ENCODE measurements at places on chromosomes 11 and 22. TPM values are rescaled to one million over a fixed set of nuclear protein-coding genes. Genes with fewer than 3 reads are reported as not detected.

- no peak for DNase-seq
Measured at GRCh38 chr11:99316776-99317520, 296.2 kb downstream of the CNTN5 start.

GRCh38 chr11:20661445-20661844 lies 7.9 kb upstream of the NELL1 start:
- no peak for DNase-seq

Gene ACCSL
- total RNA-seq = not detected

DNA sequence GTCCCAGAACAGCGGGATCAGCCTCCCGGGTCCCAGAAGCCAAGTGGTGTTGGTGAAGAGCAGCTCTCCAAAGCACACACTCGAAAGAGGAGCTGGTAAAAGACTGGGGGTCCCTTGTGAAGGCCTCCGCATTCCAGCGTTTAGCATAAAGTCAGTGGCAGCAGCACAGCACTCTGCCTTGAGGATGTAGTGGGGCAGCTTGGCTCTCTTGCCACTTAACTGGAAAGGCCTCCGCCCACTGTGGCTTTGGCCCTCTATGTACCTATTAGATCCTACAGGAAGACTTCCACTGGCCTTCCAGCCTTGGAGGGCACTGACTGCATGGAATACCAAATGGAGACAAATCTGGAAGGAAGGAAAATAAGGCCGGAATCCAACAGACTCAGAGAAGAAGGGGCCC lies 1455.3 kb downstream of the BRD1 start:
- DNase-seq = no peak

- no peak for DNase-seq
Measured at GRCh38 chr22:28958611-28959010, 75.2 kb downstream of the ZNRF3 start.

Gene XKR3
- not detected for total RNA-seq

- no peak for DNase-seq
Measured at GRCh38 chr11:83272627-83273026, 13.5 kb downstream of the CCDC90B start.

DNA sequence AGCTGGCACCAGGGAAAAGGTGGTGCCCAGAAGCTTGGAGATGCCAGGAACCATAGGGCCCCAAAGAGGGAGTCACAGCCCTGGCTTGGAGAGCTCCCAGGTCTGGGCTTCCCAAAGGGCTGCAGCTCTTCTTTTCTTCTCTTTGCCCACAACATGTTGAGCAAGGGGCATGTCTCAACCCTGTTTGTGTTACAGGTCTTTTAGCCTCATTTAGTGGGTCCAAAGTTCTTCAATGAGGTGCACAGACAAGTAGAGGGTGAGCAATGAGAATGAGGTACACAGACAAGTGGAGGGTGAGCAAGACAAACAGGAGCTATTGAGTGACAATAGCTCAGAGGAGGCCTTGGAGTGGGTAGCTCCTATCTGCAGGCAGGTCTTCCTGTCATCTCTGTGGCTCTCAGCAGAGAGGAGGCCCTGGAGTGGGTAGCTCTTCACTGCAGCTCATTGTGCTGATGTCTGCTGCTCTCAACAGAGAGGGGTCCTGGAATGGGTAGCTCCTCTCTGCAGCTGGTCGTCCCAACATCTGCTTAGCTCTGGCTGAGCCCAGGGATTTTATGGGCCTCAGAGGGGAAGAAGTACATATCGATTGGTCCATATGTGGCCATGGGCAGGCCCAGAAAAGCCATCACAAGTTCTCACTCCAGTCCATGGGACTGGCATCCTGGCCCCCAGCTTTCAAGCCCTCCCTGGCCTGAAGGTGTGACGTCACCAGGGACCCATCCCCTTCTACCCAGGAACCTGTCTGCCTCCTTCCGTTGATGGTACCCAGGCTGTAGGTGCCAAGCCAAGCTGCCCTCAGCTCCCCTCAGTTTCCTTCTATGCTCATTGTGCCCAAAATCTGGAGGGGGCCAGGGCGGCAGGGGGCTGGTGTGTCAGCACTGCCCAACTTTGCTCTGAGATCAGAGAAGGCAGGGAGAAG lies 34.9 kb downstream of the WBP2NL start:
- no peak for DNase-seq

DNA sequence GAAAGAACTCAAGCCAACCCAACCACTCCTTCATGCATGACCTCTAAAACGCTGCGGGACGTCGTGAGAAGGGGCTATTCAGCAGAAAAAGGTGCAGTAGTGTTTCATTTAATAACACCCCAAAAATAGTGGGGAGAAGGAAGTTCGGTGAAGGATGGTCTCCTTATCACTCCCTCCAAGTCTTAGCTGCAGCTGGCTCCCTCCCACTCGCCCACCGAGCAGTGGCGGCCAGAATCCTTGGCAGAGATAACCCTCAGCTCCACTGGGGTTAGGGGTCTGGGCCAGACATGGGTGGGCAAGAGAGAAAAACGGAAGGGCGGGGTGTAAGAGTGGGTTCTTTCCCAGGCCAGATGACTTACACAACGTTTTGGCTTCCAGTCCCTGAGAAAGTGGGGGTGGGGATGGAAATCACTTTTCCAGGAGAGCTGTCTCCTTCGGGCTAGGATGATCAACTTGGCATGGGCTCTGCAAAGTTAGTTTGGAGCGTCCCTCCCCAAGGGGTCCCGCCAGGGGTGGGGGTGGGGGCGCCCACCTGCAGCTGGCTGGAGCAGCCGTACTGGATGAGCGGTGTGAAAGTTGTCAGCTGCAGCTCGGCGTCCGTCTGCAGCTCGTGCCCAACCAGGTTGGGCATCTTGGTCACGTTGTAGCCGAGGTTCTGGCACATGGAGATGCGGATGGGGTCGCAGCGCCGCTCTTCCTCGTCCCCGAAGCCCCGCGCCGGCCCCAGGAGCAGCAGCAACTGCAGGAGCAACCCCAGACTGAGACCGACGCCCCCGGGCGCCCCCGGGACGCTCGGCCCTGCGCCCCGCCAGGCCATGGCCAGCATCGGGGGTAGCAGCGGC lies 705 bp downstream of the FZD4 start:
- peak; percentile 32 for DNase-seq

GRCh38 chr11:86720546-86720945 lies 48.1 kb upstream of the ME3 start:
- no peak for DNase-seq

GRCh38 chr11:12287374-12288211 lies 89.8 kb upstream of the PARVA start:
- peak; percentile 43 for DNase-seq

Gene SRRD
- 12.8 TPM for total RNA-seq

DNA sequence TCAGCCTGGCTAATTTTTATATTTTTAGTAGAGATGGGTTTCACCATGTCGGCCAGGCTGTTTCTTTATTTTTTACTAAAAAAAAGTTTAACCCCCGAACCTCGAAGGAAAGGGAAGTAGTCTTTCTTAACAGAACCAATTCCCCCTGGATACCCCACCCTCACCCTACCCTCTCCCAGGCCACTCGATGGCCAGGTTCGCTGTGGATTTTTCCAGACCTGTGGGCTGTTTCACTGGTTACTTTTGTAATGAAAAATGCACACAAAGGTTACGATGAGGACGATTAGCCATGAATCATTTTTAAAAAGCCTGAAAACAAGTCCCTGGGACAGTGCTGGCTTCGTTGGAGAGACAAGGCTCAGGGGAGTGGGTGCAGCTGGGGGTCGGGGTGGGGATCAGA lies 2.5 kb downstream of the TSPO start:
- no peak for DNase-seq

- no peak for DNase-seq
Measured at GRCh38 chr11:92775003-92775676, 194.3 kb upstream of the MTNR1B start.

DNA sequence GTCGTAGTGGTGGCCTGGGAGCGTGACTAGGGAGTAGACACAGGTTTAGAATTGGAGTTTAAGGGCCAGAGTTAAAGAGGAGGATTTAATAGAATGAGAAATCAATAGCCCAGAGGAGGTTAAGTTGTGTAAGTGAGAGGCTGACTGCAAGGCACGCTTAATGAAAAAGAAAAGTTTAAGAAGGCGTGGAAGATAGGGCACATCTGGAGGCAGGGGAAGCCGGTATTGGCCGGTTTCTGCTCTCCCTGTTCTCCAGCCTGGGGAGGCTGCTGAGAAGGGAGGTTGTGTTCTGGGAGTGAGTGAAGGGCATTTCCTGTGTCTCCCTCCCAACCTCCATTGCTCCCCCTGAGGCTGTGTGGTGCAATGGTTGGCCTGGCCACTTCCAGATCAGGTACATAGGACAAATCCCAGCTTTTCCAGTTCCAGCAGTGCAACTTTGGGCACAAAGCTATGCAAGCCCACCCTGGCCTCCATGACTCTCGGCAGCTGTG lies 6.3 kb downstream of the GRIK4 start:
- DNase-seq = no peak

GRCh38 chr11:69311767-69312385 lies 17.9 kb downstream of the MYEOV start:
- DNase-seq = peak; percentile 36

GRCh38 chr22:31173386-31174145 lies 13.6 kb downstream of the RNF185 start:
- no peak for DNase-seq

DNA sequence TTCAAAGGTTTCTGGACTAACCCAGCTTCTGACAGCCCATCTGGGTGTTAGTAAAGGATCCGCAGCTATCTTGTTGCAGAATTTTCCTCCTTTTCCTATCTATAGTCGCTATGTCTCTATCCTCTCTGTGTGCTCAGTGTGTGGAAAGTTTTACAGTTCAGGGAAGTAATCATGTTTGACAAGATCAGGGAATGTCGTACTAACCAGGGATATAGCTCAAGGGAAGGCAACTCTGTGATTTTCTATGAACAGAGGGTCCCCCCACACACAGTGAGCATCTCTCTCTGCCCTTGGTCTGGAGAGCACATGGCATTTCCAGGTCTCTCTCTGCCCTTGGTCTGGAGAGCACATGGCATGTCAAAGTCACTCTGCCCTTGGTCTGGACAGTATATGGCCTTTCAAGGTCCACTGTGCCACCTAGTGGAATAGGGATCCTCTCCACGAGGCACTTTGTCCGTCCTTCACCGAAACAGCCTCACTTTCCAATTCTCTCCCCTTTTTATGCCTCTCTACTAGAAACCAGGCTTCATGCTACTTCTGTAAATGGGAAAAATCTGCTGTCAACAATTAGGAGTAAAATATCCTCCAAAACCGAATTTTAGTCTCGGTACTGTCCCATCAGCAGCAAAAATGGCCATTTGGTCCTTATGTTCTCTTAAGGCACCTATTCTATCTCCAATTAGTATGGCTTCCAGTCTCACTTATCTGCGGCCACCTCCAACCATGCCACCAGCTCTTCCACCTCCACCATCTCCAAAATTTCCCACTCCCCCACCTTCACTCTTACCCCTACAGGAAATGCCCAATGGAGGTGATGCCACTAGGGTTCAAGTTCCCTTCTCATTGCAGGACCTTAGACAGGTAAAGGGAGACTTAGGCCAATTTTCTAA lies 88.7 kb downstream of the IGLL5 start:
- no peak for DNase-seq

Gene HORMAD2
- not detected for total RNA-seq

Gene MACROD1
- 47.0 TPM for total RNA-seq

DNA sequence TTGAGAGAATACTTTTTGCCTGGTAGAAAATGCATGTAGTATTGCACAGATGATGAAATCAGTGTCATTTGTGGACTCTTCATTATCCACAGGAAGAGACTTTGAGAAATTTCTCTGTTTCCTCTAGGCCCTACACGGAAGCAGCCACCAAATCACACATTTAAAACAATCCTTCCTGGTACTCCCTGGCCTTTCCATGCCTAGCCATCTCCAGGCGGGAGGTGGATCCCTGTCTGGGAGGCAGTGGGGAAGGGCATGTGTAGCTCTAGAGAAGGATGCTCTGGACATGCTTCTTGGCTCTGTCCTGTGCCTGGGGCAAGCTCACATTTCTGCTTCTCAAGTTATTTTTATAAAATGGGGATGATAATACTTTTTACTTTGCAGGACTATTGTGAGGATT lies 114.1 kb downstream of the ADAMTS15 start:
- DNase-seq = peak; percentile 51

Gene DSCAML1
- 8.6 TPM for total RNA-seq

Gene IMMP1L
- total RNA-seq = 16.9 TPM

DNA sequence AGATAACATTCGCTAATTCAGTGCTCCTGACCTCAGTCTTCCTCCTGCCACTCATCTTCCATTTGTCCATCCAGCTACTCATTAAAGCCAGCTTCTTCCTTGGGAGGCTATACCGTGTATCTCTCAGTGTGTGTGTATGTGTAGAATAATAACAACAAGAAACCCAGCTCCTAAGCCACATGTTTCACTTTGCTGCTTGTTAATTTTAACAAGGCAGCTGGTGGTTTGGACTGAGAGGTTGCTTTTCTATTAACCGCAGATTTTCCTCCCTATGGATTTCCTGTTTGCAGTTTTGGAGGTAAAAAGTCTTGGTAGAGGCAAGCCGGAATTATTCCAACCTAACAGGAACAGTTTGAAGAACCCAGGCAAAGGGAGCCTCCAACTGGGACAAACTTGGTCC lies 165.0 kb downstream of the ADAMTS15 start:
- no peak for DNase-seq

Gene OR56A1
- total RNA-seq = not detected

DNA sequence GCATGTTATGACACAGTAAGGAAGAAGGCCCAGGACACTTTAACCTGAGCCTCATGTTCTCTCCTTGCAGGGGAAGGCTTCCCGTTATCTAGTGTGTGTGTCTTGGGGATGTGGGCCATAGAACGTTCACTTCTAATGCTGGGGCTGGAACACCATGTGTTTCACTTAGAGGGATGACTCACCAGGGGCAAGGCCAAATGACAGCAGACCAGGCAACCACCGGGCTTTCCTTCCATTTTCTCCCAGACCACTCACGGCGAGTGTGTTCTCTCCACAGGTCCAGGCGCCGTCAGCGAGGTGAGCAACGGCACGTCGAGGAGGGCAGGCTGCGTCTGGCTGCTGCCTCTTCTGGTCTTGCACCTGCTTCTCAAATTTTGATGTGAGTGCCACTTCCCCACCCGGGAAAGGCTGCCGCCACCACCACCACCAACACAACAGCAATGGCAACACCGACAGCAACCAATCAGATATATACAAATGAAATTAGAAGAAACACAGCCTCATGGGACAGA lies 964.4 kb downstream of the NTM start:
- DNase-seq = no peak

Gene LRP5
- 86.8 TPM for total RNA-seq

GRCh38 chr22:30212363-30212995 lies 34.1 kb downstream of the LIF start:
- peak; percentile 24 for DNase-seq

Gene SCARF2
- total RNA-seq = 3.2 TPM

Gene CARD10
- total RNA-seq = 66.4 TPM

DNA sequence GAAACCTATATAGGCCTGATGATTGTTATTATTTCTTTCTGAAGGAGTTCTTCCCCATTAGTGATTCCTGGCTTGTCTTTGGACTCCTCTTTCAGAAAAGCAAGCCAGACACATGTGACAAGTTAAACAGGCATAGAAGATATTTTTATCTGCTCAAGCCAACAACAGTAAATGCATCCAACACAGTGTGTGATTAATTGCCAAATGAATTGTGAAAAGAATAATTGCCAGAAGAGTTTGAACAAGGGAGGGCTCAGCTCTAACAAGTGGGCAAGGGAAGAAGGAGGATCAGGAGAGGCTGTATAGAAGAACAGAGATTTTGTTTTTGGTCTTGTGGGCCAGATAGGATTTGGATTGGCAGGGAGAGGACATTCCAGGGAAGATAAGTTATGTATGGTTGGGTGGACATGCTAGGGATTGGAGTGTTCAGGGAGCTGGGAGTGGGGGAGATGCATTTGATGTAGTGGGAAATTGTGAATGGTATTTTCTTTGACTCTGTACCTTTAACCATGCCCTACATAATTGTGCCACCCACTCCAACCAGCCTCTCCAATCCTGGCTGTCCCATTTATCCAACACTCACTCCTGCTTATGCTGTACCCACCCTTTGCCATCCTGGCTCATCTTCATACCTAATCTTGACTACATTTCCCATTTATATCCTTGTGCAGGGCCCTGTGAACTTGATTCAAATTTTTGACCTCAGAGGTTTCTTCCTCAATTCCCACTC lies 172.8 kb downstream of the RRAS2 start:
- DNase-seq = no peak

All from left colon (tissue), 2 donors.